Aorta (tissue), 5 donors: ENCODE measurements at places on chromosomes 2 and 18. TPM values are rescaled to one million over a fixed set of nuclear protein-coding genes. Genes with fewer than 3 reads are reported as not detected.
A peak's percentile ranks its signal among the peaks of the same experiment; 100 is the strongest.

TIA1 gene
- 27.8 TPM for polyA plus RNA-seq

SMAD2 gene
- 87.7 TPM for polyA plus RNA-seq

LCT gene
- polyA plus RNA-seq = 0.03 TPM

DNA sequence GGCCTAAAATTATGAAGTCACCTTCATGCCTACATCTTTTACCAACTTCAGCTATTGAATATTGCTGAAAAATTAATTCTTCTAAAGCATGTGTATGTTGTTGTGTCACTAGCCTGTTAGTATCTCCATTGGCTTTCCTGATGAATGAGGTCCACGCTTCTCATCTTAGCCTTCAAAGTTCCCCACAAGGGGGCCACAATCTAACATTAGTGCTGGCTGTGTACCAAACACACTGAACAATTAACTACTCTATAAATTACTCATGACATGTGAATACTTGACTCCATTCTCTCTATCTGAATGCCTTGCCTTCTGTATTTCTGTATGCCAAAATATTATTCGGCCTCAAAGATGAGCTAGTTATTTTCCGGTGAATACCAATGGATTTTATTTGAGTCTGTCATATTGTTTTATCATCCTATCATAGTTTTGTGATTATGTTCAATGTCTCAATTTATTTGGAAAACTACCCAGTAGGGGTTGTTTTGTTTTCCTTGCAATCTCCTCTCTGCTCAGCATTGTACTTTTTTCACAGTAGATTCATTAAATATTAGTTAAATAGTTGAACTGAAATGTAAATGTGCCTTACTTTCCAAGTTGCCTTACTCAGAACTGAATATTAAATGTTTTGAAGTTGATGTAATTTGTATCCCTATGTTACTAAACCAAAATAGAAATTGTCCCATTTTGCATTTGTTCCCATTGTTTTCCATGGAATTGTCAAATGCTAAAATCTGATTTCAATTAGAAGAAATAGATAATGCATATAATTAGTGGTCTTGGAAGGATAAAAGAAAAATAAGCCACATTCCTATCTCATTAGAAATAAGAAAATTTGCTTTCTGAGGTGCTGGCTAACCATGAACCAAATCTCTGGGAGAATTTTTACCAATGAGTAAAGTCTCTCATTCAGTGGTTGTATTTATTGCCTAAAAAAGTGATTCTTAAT, 208.4 kb upstream of the COL3A1 start:
- H3K27me3 ChIP-seq = no peaks in the 10 kb centered on the region
- no peaks in the 10 kb centered on the region for H3K4me1 ChIP-seq
- no peak overlapping the region for H3K4me3 ChIP-seq
- no peak for DNase-seq
- H3K27ac ChIP-seq = no peak overlapping the region

DNA sequence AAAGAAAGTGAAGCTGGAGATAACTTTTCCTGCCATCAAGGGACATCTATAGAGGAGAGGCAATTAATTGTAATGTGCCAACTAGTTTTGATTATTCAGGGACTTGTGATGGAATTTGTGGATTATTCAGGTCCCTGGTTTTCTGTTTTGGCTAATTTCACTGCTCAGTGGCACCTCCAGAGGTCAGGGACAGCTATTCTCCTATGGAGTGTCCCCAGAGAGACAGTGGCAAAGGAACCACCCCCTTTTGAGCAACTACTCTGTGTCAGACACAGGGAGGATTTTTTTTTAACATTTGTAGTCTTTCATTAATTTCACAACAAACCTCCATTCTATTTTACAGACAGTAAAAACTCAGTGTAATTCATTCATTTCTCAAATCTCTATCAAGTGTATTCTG, 206.0 kb upstream of the SPRED2 start:
- H3K27me3 ChIP-seq = no peaks in the 10 kb centered on the region
- no peak overlapping the region for H3K4me3 ChIP-seq
- no peak overlapping the region for H3K27ac ChIP-seq
- H3K4me1 ChIP-seq = no peaks in the 10 kb centered on the region

GRCh38 chr2:16204886-16205620, 264.7 kb downstream of the MYCN start:
- no peaks in the 10 kb centered on the region for H3K4me1 ChIP-seq
- H3K27me3 ChIP-seq = no peaks in the 10 kb centered on the region
- DNase-seq = no peak
- no peak overlapping the region for H3K27ac ChIP-seq
- no peaks in the 10 kb centered on the region for H3K36me3 ChIP-seq

GRCh38 chr2:179165356-179166000, 99.2 kb downstream of the SESTD1 start:
- DNase-seq = no peak
- no peak overlapping the region for H3K4me3 ChIP-seq
- peaks cover 3% of the 10 kb centered on the region for H3K36me3 ChIP-seq
- H3K27ac ChIP-seq = no peak overlapping the region
- H3K4me1 ChIP-seq = no peaks in the 10 kb centered on the region

- no peaks in the 10 kb centered on the region for H3K36me3 ChIP-seq
- H3K4me3 ChIP-seq = no peak overlapping the region
- no peaks in the 10 kb centered on the region for H3K4me1 ChIP-seq
- no peaks in the 10 kb centered on the region for H3K27me3 ChIP-seq
These were observed 204.1 kb downstream of the CTIF start for GRCh38 chr18:48742706-48743475.

DNA sequence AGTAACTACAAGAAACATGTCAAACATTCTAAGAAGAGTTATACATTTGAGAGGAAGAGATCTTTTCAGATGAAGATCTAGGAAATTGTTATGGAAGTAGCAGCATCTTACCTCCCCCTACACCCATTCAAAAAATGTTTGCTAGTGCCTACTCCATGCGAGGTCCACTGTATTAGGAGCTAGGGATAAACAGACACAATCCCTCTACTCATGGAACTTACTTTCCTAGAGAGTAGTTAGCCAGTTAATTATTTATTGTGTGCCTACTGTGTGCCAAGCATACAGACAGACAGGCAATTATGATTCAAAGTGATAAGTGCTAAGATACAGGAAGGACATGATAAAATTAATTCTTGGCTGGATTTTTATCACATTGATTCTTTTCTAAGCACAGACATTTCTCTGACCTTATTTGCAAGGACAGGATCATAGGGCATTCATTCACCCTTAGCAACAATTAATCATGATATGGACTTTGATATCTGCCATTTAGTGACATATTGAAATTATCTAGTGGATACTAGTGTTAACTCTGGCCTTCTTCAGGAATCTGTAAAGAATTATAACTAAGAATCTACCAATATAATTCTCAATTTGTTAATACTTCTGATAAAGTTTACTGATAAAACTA, 19.6 kb upstream of the TDRD15 start:
- H3K27ac ChIP-seq = no peak overlapping the region
- H3K36me3 ChIP-seq = no peaks in the 10 kb centered on the region
- no peak overlapping the region for H3K4me3 ChIP-seq
- H3K27me3 ChIP-seq = no peaks in the 10 kb centered on the region
- DNase-seq = no peak

GRCh38 chr2:99181624-99182000, 628 bp downstream of the MRPL30 start:
- DNase-seq = no peak
- H3K27me3 ChIP-seq = no peaks in the 10 kb centered on the region
- H3K36me3 ChIP-seq = no peaks in the 10 kb centered on the region
- H3K4me1 ChIP-seq = peaks cover 5% of the 10 kb centered on the region
- H3K27ac ChIP-seq = no peak overlapping the region

TTR gene
- polyA plus RNA-seq = not detected

FRZB gene
- polyA plus RNA-seq = 47.9 TPM

DNA sequence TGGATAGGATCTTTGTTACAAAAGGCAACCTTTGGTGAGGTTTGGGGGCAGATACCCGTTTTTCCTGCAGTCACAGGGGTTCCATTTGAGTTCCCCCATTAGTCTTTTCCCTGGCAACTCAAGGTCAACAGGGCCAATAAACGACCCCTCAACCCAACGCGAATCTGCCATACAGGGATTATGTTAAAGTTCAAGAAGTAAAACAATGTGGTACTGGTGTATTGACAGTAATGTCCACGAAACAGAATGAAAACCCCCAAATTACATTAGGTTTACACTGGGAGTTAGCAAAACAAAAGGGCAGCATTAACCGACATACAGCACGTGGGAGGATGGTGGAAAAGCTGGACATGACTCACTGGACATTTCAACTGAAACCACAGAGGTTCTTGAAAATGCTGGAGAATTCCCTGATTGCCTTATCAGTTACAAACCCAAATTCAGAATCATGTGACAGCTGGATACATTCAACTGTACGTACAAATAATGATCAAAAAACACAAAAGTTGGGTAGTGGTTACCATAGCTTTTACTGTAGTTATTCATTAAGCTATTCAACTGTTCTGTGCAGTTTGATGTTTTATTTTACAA, 4.9 kb upstream of the IMP4 start:
- H3K4me1 ChIP-seq = no peaks in the 10 kb centered on the region
- no peak overlapping the region for H3K27ac ChIP-seq
- no peak for DNase-seq
- H3K4me3 ChIP-seq = no peak overlapping the region

GRCh38 chr2:29053223-29053622, 21.1 kb downstream of the PCARE start:
- no peaks in the 10 kb centered on the region for H3K27me3 ChIP-seq
- DNase-seq = no peak
- no peak overlapping the region for H3K27ac ChIP-seq
- no peaks in the 10 kb centered on the region for H3K4me1 ChIP-seq
- H3K4me3 ChIP-seq = no peak overlapping the region

GRCh38 chr2:230697676-230698075, 15.0 kb upstream of the CAB39 start:
- H3K4me3 ChIP-seq = no peak overlapping the region
- DNase-seq = no peak
- no peaks in the 10 kb centered on the region for H3K27me3 ChIP-seq
- no peaks in the 10 kb centered on the region for H3K36me3 ChIP-seq

DNA sequence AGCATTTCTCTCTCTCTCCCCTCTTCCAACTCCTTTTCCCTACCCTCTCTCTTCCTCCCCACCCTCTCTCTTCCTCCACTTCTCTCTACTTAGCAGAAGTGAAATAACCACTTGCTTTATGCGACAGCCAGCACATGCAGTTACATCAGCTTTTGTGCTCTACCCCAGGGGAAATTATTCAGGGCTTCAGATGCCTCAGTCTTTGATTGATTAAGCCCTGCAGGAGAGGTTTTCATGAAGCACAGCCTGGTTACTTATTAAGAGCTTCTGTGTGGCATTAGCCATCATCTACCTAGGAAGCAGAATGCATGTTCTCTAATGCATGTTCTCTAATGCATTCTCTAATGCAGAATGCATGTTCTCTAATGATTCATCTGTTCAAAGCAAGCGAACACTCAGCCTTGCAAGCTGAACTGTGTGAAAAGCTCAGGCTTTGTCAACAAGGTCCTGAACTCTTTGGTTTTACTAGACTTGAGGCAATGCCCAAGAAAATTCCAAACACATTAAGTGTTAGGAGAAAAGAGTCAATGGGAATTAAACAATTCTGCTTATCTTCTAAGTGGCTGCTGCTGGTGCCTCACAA, 56.1 kb downstream of the LHCGR start:
- peaks cover 2% of the 10 kb centered on the region for H3K36me3 ChIP-seq
- no peaks in the 10 kb centered on the region for H3K27me3 ChIP-seq
- no peaks in the 10 kb centered on the region for H3K4me1 ChIP-seq
- no peak overlapping the region for H3K4me3 ChIP-seq
- no peak overlapping the region for H3K27ac ChIP-seq

- H3K4me3 ChIP-seq = no peak overlapping the region
- DNase-seq = peak; percentile 84
- no peaks in the 10 kb centered on the region for H3K4me1 ChIP-seq
- H3K36me3 ChIP-seq = no peaks in the 10 kb centered on the region
- no peak overlapping the region for H3K27ac ChIP-seq
These were observed 108.8 kb downstream of the B3GNT2 start for GRCh38 chr2:62304429-62305417.

- no peak for DNase-seq
- peak overlapping the region; percentile 55 for H3K4me3 ChIP-seq
- H3K27ac ChIP-seq = peak overlapping the region; percentile 20
- H3K4me1 ChIP-seq = no peaks in the 10 kb centered on the region
- no peaks in the 10 kb centered on the region for H3K27me3 ChIP-seq
These were observed 501 bp downstream of the TNS1 start for GRCh38 chr2:218002143-218002844.

GRCh38 chr2:157395811-157396210, 48.1 kb downstream of the CYTIP start:
- H3K27me3 ChIP-seq = no peaks in the 10 kb centered on the region
- H3K36me3 ChIP-seq = no peaks in the 10 kb centered on the region
- no peak for DNase-seq
- no peak overlapping the region for H3K4me3 ChIP-seq

RIT2 gene
- 2.9 TPM for polyA plus RNA-seq

UGT1A5 gene
- polyA plus RNA-seq = not detected

DNA sequence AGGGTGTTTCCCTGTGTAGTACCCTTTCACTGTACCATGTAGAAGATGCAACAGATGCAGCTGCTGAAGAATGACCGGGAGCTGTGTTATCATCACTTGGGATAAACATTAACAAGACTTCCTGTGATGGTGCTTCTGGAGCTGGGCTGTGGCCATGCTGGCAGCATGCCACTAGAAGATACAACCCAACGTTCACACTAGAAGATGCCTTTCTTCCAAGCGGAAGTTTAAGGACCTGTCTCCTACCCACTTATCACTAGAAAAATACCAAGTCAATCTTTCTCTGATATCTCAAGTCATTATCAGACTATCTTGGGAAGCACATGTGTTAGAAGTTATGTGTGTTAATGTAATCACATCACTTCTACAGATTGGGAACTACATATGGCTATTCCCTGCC, 953.5 kb downstream of the CNTNAP5 start:
- no peaks in the 10 kb centered on the region for H3K36me3 ChIP-seq
- no peak overlapping the region for H3K27ac ChIP-seq
- DNase-seq = no peak
- no peak overlapping the region for H3K4me3 ChIP-seq
- H3K4me1 ChIP-seq = no peaks in the 10 kb centered on the region

TCF7L1 gene
- polyA plus RNA-seq = 27.9 TPM

- H3K36me3 ChIP-seq = no peaks in the 10 kb centered on the region
- H3K27ac ChIP-seq = no peak overlapping the region
- no peaks in the 10 kb centered on the region for H3K4me1 ChIP-seq
- H3K27me3 ChIP-seq = no peaks in the 10 kb centered on the region
- H3K4me3 ChIP-seq = no peak overlapping the region
- DNase-seq = no peak
These were observed 93.3 kb downstream of the KCNF1 start for GRCh38 chr2:11005032-11005431.

- H3K27me3 ChIP-seq = no peaks in the 10 kb centered on the region
- no peak for DNase-seq
- H3K4me1 ChIP-seq = no peaks in the 10 kb centered on the region
- no peak overlapping the region for H3K4me3 ChIP-seq
- no peak overlapping the region for H3K27ac ChIP-seq
These were observed 70.3 kb downstream of the TMEM17 start for GRCh38 chr2:62435720-62436119.

- DNase-seq = no peak
- H3K27ac ChIP-seq = no peak overlapping the region
- H3K4me1 ChIP-seq = no peaks in the 10 kb centered on the region
- H3K36me3 ChIP-seq = no peaks in the 10 kb centered on the region
- H3K27me3 ChIP-seq = no peaks in the 10 kb centered on the region
These were observed 735.6 kb downstream of the TSN start for GRCh38 chr2:122491011-122491410.

GRCh38 chr18:33682436-33682835, 104.4 kb downstream of the ASXL3 start:
- H3K36me3 ChIP-seq = peaks cover 2% of the 10 kb centered on the region
- no peak overlapping the region for H3K27ac ChIP-seq
- no peaks in the 10 kb centered on the region for H3K27me3 ChIP-seq
- no peak overlapping the region for H3K4me3 ChIP-seq

LYG1 gene
- 0.88 TPM for polyA plus RNA-seq

- no peak overlapping the region for H3K27ac ChIP-seq
- H3K36me3 ChIP-seq = no peaks in the 10 kb centered on the region
- no peak overlapping the region for H3K4me3 ChIP-seq
- DNase-seq = no peak
These were observed 1.1 kb downstream of the GREB1 start for GRCh38 chr2:11534746-11535484.

CPO gene
- polyA plus RNA-seq = not detected

APCDD1 gene
- 10.0 TPM for polyA plus RNA-seq
